ENCODE measurements at places on chromosomes 13 and 19.

- no peak for DNase-seq
These were observed 18.8 kb upstream of the SPC24 start for GRCh38 chr19:11174336-11174735.

GRCh38 chr19:13172346-13173138 is 22.3 kb downstream of the IER2 start:
- DNase-seq: peak; percentile 85

DNA sequence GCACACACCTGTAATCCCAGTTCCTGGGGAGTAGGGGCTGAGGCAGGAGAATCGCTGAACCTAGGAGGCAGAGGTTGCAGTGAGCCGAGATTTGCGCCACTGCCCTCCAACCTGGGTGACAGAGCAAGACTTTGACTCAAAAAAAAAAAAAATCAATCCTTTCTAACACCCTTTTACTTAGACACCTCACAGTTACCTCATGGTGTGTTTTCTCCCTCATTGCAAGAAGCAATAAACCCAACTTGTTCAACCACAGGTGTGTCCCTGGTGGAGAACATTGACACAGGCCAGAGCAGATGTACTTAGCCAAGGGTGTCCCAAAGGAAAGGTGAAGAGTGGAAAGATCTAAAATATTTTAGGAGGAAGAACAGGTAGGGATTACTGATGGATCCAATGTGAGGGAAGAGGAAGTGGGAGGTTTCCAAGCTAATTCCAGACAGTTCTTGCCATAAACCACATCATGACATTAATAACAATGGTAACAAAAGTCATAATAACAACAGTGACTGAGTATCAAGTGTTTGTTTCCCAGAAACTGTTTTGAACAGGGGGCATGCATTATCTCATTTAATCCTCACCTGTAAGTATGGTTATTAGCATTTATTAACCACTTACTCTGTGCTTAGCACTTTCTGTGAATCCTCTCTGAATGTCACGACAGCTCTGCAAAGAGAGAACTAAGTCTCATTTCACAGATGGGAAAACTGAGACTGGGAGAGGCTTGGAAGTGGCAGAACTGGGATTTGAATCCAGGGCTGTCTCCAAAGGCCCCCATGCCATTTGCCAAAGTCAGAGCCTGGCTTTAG is 3.1 kb upstream of the LYPD3 start:
- no peak for DNase-seq

DNA sequence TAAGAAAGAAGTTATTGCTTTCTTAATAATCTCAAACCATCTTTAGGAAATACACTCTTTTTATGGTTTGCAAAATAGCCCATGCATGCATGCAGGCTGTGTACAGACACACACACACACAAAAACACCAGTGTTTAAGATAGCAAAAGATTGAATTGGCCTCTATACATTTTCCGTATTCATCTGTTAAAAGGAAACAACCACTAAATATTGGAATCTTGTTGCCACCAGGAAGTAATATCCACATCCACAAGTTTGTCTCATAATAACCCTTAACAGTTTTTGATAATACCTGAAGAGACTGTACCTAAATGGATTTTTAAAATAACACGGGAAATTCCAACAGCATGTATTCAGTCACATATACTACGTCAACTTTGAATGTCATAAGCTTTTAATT is 7.3 kb upstream of the MAB21L1 start:
- no peak for DNase-seq

DNA sequence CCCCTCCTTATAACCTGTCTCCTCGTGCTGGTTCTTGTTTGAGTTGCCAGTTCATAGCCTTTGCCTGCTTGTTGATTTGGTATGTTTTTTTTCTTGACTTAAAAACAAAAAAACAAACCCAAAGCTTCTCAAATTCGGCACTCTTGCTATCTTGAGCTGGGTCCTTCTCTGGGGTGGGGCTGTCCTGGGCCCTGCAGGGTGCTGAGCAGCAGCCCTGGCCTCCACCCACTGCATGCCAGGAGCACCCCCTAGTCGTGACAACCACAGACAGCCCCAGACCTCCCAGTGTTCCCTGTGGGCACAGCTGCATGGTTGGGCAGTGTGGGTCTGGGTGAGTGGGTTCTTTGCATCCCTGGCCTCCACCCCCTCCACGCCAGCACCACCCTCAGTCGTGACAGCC is 27.8 kb downstream of the KDM4B start:
- DNase-seq: no peak

- peak; percentile 95 for DNase-seq
These were observed 67.1 kb upstream of the KPNA3 start for GRCh38 chr13:49859560-49859959.

GRCh38 chr19:35166100-35167063 is 11.8 kb downstream of the FXYD5 start:
- DNase-seq: no peak

GRCh38 chr19:39390451-39390750 is 505 bp downstream of the PAF1 start:
- peak; percentile 44 for DNase-seq

DNA sequence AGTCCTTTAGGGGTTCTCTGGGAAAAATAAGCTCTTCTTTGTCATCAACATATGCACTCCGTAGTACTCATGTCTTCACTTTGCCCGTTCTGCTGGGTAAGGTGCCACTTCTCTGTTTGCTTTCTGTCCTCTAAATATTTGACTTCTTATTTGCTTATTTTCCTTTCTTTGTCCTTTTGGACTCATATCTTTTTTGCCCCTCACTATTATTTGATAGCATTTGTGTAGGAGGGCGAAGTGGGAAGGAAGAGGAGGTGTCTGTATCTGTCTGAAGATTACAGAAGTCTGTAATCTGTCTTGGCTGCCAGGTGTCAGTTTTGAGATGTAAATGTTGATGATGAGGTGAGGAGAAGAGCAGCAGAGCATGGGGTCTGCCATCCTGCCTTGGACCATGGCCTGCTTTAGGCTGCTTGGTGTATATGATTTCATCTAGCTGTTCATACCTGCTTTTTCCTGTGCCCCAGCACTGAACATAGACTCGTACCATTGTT is 30.8 kb downstream of the USPL1 start:
- no peak for DNase-seq

GRCh38 chr13:47120282-47120681 is 223.4 kb upstream of the HTR2A start:
- DNase-seq: no peak

- DNase-seq: no peak
These were observed 195.2 kb downstream of the TEX29 start for GRCh38 chr13:111515635-111516034.

- DNase-seq: peak; percentile 61
These were observed 3.0 kb downstream of the SLC15A1 start for GRCh38 chr13:98749501-98749900.

DNA sequence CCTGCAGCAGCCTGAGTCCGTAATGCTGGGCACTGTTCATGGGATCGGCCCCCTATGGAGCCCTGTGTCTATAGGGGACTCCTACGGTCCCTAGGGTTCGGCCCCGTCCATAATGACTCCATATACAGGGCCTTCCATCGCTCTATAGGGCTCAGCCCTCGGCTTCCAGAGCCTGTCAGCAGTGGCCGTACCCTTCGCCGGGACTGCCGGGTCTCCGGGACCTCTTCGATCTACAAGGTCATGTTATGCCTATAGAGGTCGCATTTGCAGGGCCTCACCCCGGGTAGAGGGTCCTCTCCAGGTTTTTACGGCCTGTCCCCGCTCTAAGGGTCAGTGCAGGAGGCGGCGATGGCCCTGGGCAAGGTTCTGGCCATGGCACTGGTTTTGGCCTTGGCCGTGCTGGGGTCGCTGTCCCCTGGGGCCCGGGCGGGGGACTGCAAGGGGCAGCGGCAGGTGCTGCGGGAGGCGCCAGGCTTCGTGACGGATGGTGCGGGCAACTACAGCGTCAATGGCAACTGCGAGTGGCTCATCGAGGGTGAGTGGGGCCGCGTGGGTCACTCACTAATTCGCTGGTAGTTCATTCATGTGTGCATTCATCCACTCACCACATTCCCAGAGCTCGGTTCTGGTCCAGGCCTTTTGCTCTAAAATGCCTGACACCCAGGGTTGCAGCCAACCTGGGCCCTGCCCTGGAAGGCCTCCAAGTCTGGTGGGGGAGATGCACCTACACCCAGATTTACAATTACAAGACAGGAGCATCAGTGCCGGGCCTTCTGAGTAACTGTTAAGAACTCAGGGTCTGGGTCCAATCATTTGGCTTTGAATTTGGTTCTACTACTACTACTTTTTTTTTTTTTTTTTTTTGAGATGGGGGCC is 699 bp downstream of the MEGF8 start:
- no peak for DNase-seq

DNA sequence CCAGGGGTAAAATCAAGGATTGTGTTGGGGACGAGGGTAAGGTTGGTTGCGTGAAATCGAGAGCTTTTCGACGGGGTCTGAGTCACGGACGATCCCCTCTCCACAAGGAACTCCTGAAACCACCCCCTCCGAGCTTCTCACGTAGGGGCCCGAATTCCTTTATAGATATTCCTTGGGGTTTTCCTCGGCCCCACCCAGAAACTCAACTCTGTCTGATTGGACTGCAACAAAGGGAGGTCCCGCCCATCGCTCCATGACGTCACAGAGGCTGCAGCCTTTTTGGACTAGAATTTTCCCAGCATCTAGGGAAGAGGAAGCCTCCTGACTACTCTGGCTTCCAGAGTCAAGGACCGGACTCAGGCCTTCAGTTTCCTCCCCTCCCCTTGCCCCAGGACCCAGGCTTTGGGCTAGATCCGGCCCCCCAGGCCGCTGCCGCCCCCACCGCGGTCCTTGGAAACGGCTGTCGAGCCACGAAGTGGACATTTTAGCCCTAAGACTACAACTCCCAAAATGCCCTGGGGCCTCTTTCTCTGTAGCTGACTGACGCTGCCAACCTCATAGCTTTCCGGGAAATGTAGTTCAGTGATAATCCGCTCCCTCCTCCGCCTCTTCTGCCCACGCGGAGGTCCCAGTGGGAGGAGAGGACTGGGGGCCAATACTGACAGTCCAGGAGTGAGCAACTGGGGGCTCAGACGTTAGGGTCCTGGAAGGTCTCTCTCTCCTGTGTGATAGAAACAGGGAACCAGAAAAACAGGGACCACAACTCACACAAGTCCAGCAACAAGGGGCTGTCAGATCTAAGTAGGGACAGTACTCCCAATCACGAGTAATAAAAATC is at the start of gene IZUMO1:
Gene IZUMO1, minus strand, starts transcription at position 172 of the 838 bp plus-strand sequence. CDS start 1,050 bp downstream, outside the sequence.
- peak; percentile 94 for DNase-seq

DNA sequence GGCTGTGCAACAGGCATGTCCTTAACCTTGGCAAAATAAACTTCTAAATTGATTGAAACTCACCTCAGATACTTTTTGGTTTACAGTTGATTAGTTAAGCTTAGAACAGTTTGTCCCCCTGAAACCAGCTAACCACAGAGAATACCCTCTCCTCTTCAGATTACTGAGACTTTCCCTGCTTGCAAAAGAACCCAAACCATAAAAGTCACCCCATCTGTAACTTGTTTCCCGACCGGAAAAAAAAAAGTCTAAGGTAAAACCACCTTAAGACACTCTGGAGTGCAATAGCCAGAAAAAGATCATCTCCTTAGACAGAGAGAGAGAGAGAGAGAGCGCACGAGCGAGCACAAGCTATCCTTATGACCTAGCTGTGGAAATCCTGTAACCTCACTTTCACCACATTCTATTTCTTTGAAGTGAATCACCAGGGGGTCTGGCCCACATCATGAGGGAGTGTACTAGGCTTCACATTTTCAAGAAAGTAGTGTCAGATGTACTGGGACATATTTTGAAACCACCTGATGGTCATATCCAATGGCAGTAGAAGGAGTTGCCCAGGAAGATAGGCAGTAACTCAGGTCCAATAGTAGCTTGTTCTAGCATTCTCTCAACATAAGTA is 11.1 kb upstream of the GTF2F2 start:
- peak; percentile 95 for DNase-seq

DNA sequence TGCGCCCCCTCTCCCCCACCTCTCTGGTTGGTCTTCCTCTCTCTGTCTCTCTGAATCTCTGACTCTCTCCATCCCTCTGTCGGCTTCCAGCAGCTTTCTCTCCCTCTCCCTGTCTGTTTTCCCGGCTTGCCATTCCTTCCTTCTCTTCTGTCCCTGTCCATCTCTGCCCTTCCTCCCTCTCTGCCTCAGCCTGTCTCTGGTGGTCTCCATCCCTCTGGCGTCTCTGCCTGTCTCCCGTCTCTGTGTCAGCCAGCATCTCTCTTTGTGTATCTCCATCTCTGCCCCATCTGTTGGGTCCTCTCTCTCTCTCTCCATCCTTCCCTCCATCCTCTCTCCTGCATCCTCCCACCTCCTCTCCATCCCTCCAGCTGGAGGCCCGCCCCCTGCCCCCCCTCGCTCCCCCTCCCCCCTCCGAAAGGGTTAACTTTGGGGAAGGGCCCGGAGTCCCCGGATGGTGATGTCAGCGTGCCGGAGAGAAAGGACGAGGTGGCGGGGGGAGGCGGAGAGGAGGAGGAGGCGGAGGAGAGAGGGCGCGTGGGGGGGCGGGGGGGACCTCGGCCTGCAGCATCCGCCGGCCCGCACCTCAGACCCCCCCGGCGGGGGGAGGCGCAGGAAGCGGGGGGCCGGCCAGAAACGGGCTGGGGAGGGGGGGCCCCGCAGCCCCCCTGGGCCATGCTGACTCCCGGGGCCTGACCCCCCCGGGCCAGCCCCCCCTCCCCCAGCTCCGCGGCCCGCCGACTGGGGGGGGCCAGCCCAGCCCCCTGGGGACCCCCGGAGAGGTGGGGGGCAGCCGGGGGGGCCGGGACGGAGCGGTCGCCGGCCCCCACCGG is at the start of gene BRSK1:
Gene BRSK1, plus strand, starts transcription at position 450 of the 830 bp plus-strand sequence. CDS start 446 bp downstream, outside the sequence.
- peak; percentile 31 for DNase-seq

DNA sequence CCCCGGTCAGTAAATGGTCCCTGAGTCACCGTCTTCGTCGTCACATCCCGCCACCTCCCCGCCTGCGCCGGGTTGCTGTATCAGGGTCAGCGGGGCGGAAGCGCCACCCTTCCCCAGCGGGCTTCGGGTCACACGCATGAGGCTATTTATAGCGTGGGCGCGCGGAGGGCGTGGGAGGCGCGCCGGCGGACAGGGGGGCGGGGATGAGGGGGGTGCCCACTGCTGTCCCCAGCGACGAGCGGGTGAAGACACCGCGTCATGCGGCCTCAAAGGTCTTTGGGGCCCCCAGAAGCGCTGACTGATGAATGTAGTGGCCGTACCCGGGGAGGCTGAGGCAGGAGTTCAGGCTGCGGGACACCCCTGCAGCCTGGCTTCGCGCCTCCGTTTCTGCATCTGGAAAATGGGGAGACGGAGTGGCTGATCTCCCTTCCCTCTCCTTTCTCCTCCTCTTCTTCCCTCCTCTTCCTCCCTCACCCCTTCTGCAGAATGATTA is 7.9 kb downstream of the UNC13A start:
- peak; percentile 29 for DNase-seq

DNA sequence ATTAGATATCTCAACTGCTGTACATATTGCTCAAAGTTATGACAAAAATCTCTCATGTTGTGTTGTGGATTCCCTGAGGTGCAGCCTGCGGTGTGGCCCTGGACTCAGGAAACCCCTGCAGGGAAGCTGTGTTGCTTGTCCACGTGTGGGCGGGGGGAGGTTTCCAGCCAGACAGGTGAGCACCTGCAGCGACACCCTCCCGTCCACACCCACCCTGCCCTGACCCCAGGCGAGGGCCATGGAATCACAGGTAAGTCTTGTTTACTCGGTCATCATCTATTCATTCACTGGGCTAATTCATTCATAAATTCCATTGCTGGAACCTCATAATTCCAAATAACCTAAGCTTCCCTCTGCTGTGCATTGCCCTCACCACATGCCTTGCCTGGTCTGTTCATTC is 14.1 kb downstream of the PLPP2 start:
- DNase-seq: no peak

GRCh38 chr19:18725841-18726770 is 42.6 kb downstream of the CRTC1 start:
- DNase-seq: no peak

GRCh38 chr19:3617463-3617862 is 9.1 kb downstream of the CACTIN start:
- no peak for DNase-seq
